NCI-H510A treated with DMSO at 0.1 percent for 48 hours (cell line): ENCODE measurements at places on chromosomes 2 and 18.
A peak's percentile ranks its signal among the peaks of the same experiment; 100 is the strongest.

GRCh38 chr2:71078624-71079023, 10.2 kb downstream of the NAGK start:
- DNase-seq: peak; percentile 67

GRCh38 chr2:75592888-75593287, 32.1 kb upstream of the EVA1A start:
- no peak for DNase-seq

DNA sequence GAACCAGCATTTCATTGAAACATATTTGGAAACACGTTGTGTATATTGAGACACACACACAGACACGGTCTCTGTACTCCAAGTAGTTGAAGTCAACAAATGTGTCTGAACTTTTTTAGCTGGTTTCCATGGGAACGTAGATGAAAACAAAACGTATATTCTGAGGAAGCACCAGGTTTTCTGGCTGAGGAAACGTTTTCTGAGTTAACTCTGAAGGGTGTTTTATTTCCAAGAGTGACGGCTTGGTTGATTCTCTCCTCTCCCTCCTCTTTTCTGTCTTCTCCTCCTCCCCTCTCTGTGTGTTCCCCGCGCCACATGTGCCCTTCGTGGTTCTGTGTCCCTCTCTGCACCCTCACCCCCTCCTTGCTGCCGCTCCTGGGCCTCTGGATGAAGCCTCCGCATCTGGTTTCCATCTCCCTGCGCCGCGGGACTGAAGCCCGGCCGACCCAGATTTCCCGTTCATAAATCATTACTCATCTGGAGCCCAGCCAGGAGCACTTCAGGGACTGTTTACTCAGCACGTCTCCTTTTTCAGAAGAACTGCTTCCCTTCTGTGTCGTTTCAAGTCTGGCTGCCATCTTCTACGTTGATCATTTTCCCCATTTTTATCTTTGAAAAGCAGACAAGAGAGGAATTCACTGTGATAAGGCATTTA, 122.7 kb downstream of the COL6A3 start:
- peak; percentile 96 for DNase-seq

DNA sequence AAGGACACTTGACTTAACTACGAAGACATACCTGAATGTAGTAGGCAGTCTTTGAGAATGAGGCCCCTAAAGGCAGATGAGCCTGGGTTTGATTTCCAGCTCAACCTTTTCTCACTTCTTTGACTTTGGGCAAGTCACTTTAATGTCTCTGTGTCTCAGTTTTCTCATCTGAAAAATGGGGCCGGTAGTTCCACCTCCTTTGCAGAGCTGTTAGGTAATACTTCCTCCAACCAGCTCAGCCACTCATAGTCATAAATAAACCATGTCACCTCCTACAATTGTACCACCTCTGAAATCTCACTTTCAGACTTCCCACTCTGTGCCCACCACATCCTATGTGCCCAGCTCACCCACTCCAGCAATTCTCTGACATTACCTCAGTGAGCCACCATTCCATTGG, 10.4 kb downstream of the ARHGAP25 start:
- DNase-seq: no peak

DNA sequence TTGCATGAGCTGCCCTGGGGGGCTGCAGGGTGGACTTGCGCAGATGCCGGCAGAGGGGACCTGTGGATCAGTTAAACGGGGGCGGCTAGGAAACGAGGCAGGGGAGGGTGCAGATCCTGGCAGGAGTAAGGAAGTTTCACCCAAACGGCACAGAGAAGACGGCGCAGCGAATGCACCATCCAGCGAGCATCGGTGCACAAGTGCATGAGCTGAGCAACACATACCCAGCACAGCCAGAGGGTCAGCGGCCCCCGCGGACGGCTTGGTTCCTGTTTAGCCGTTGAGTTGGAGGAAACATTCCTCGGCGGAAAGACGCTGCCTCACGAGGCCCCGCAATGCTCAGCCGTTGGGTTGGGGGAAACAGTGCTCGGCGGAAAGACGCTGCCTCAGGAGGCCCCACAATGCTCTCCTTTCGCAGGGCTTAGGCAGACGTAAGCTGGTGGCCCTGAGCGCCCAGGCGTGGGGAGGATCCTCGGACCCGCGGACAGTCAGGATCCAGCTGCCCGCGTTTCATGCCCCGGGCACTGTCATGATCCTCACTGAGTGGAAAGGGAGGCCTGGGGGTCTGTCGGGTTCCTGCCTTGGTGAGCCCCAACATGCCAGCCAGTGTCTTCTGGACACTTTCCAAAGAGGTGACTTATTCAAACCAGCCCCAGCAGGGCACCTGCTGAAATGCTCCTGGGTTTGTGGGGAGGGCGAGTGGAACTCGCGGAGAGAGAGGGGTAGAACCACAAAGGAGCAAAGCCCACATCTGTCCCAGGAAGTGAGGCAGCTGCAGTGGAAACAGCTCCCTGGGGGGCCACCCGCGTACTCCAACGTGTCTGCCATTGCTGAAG, 86.3 kb downstream of the NDUFA10 start:
- no peak for DNase-seq

DNA sequence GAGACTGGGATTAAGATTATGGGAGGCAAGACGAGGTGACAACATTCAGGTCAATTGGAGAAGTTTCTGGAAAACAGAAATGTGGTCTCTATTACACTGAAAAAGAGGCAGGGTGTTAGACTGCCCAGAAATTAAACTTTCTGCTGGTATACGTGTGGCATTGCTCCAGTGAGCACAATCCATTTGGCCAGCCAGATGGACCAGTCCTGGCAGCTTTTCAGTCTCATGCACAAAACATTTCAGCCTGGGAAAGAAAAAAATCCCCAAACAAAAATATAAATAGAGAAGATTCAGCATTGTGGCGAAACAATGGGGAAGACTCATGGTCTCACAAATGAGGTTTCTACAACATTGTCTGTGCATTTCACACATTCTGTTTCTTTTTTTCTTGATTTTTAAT, 113.9 kb downstream of the HNMT start:
- DNase-seq: no peak

DNA sequence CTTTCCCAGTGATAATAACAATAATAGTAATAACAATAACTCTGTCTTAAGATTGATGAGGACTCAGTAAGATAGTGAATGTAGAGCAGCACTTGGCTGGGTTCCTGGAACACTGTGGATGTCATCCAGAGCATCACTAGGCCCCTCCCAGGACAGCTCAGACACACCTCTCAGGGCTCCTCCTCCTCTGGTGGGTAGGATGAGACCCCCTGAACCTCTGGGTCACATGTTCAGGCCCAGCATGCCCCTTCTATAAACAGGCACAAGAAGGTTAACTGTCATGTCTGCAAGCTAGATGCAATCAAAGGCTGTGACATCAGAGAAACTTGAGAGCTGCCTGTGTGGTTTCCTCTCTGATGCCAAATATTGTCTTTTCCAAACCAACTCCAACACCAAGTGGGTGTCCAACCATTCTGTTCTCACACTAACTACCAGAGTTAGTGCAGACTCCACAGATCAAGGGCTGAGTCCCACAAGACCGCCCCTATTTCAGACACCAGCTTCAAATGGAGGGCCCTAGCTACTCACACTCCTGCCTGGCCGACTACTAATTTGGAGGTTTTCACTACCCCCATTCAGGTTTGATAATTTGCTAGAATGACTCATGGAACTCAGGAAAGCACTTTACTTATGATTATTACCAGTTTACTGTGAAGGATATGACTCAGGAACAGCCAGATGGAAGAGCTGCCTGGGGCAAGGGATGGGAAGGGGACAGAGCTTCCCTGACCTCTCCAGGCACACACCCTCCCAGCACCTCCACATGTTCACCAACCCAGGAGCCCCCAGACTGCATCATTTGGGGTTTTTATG, 46.4 kb upstream of the BZW1 start:
- DNase-seq: no peak

- DNase-seq: peak; percentile 29
These were observed 9.4 kb upstream of the CD302 start for GRCh38 chr2:159807183-159808031.

DNA sequence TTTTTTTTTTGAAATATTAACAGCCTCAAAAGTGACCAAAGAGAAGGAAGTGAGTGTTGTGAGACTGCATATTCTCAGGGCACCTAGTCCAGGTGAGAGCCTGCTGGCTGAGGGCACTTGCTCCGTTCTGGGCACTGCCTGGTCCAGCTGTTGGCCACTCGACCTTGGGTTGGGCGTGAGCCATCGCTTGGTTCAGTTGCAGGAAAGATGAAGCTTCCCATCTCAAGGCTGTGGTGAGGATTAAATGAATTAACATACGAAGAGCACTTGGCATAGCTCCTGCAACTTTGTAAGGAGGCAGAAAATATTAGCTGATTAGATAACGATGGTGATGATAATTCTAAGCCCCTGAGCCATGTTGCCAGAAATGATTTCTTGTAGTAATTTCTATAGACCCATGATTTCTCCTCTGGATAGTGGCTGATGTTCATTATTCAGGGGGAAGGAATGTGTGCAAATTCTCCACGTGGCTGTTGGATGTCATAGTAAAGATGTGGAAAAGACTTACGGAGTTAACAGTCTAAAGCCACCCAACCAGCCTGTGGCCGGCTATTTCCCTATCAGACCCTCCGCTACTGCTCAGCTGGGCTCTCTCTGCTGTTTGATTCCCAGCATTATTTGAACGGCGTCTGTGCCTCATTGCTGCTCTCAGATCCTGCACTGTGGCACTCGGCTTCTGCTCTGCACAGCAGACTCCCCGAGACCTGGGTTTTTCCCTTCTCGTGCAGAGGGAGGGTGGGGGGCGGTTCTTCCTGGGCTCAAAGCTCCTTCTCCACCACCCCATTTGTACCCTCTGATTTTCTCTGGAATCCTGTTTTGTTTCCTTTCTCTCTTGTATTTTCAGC, 221.1 kb downstream of the GALR1 start:
- DNase-seq: no peak

DNA sequence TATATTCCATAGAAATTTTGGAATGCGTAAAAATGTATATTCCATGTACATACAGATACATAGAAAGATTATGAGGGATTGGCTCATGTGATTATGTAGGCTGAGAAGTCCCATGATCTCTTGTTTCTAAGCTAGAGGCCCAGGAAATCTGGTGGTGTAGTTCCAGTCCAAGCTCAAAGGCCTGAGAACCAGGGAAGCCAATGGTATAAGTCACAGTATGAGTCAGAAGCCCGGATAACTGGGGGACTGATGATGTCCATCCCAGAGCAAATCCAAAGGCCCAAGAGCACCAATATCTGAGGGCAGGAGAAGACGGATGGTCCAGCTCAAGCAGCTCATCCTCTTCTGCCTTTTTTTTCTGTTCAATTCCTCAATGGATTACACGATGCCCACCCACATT, 385.0 kb upstream of the KLHL29 start:
- DNase-seq: no peak

DNA sequence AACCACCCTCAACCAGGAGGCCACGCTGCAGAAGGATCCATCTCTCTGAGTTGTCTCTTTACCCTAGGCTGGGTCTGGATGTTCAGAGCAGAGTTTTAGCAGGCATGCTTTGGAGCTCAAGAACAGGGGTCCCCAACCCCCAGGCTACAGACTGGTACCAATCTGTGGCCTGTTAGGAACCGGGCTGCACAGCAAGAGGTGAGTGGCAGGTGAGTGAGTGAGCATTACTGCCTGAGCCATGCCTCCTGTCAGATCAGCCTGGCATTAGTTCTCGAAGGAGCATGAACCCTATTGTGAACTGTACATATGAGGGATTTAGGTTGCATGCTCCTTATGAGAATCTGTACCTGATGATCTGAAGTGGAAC, 172.5 kb downstream of the UXS1 start:
- no peak for DNase-seq

DNA sequence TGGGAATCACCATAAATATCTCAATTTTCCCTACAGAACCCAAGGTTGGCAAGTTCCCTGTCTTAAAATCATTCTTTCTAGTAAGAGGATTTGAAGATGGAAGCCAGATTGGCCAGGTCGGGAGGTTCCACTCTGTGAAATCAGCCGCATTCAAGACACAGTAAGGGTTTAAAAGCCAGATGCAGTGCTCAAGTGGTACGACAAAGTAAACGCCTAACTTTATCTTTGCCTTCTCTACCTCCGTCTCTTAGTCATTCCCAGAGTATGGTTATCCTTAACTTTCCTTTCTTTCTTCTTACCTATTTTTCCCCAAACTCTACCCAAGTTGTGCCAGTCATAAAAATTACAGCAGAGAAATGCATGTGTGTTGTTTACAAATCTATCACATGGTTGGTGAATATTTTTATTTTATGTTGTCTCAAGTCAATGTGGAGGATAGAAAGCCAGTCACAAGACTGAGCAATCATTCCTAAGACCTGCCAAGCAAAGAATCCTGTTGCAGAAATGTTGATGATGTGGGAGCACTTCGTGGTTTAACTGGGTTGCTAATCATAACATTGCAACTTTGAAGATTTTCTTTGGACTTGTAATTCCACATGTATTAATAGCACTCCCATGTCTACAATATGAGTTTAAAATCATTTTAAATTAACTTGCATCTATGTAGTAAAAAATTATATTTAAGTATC, 62.6 kb downstream of the SLC40A1 start:
- DNase-seq: no peak

- DNase-seq: no peak
These were observed 157.8 kb upstream of the DAPL1 start for GRCh38 chr2:158637357-158637756.

- DNase-seq: no peak
These were observed 10.5 kb upstream of the MTERF4 start for GRCh38 chr2:241112592-241112991.

DNA sequence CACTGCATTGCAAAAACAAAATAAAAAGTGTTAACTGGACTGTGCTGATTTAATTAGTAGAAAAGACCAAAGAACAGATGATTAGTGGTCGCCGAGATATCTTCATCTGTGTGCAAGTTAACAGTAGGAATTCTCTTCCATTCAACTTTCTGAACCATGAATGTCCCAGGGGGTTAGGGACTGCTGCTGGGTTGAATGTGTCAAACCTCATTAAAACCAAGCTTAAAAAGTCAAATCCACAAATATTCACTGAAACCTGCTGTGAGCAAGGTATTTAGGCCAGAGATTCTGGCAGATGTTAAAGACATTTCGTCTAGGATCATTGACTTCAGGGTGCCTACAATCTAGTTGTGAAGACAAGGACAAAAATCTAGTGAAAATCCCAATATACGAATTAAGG, 58.7 kb downstream of the STPG4 start:
- DNase-seq: no peak

DNA sequence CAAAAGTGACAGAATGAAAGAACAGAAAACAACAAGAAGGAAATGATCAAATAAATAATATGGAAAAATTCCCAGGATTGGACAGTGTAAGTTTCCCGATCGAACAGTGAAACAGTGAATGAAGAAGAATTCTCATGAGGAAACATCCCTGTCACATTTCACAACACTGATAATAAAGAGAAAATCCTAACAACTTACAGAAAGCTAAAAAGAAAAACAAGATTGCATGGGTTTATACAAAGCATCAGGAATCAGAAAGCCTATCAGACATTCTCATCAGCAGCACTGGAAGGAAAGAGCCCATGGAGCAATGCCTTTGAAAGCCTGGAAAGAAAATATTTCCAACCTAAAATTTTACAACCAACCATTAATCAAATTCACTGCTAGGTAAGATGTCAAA, 9.9 kb upstream of the COL6A3 start:
- DNase-seq: no peak

GRCh38 chr2:30348825-30349224, 98.2 kb upstream of the LCLAT1 start:
- no peak for DNase-seq
